Activated T-cell treated with anti-CD3 and anti-CD28 coated beads, Interleukin-2, amount 50 U/mL, for 72 hours (primary cell): ENCODE measurements at places on chromosomes 2 and 18.
A peak's percentile ranks its signal among the peaks of the same experiment; 100 is the strongest.

GRCh38 chr18:62935994-62936393 lies 220.7 kb downstream of the PHLPP1 start:
- peaks cover 18% of the 10 kb centered on the region for H3K4me1 ChIP-seq
- DNase-seq: no peak
- H3K4me3 ChIP-seq: no peak overlapping the region
- no peaks in the 10 kb centered on the region for H3K27me3 ChIP-seq

- no peak for DNase-seq
- no peaks in the 10 kb centered on the region for H3K27me3 ChIP-seq
- H3K27ac ChIP-seq: peak overlapping the region; percentile 67
- H3K36me3 ChIP-seq: no peaks in the 10 kb centered on the region
Measured at GRCh38 chr2:38547791-38548190, 54.9 kb downstream of the HNRNPLL start.

DNA sequence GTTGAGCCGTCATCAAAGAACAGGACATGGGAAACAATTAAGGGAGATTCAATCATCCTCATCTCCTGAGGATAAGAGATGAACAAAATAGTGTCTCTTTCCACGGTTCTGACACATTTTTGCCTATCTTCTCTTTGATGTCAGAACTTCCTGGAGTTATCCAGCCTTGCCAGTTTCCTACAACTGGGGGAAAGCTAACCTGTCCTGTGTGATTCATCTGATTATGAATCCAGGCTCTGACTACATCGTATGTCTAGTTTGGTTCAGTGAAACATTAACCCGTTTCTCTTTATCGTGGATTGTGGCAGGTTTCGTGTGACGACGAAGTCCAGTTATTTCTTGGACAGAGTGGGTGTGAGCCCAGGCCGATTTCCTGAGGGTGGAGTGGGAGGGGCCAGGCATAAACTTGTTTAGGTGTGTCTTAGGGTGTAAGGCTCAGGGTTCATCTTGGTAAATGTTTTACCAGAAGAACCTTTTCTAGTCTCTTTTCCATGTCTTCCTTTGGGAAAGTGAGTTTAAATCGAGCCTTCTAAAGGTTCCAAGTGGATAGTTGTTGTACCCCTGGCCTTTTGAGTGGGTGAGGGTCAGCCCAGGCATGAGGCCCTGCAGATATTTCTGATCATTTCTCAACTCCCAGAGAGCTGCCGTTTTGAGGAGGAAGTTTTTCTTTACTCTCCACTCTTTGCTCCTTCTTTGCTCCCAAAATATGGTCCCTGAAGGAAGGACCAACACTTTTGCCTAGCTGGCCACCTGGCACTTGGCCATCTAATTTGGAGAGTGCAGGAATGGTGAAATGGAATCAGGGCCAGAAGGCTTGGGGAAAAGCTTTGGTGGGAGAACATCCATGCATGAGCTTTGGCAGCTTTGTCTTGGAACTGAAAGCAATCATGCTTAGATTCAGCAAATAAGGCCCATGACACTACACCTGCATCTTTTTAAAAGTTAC lies 50.4 kb upstream of the FZD5 start:
- H3K27me3 ChIP-seq: no peaks in the 10 kb centered on the region
- no peak overlapping the region for H3K4me3 ChIP-seq
- H3K27ac ChIP-seq: no peak overlapping the region
- no peaks in the 10 kb centered on the region for H3K36me3 ChIP-seq
- no peak for DNase-seq

DNA sequence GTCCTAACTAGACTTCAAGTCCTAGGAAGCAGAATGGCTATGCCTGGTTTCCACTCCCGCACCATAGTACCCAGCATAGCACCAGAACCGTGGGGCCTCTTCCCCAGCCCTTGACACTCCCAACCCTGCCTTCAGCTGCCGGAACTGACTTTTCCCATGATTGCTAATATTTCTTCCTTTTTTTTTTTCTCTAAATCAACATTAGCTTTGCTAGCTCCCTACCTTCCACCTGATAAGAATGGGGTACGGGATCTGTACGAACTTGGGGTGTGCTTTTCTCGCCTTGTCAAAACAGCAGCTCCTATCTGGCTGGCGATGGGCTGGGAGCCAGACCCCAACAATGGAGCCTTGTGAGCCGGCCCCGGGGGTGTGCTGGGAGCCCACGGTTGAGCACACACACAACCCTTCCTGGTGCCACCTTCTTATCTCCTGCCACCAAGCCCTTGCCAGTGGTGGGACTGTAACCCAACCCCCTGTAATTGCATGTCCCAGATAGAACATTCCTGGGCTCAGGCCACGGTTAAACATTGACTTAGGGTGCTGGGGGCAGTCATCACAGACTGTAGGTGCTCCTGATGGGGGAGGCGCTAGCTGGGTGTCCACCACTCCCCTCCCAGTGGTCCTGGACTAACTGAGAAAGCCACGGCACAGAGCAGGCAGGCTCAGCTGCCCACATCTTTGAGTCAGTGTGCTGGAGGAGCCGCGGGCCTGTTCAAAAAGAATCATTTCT lies 213.0 kb upstream of the HAAO start:
- DNase-seq: no peak
- no peak overlapping the region for H3K27ac ChIP-seq
- peaks cover 4% of the 10 kb centered on the region for H3K36me3 ChIP-seq
- no peak overlapping the region for H3K4me3 ChIP-seq
- peaks cover 4% of the 10 kb centered on the region for H3K4me1 ChIP-seq
